ENCODE measurements at places on chromosomes 5 and 9.

DNA sequence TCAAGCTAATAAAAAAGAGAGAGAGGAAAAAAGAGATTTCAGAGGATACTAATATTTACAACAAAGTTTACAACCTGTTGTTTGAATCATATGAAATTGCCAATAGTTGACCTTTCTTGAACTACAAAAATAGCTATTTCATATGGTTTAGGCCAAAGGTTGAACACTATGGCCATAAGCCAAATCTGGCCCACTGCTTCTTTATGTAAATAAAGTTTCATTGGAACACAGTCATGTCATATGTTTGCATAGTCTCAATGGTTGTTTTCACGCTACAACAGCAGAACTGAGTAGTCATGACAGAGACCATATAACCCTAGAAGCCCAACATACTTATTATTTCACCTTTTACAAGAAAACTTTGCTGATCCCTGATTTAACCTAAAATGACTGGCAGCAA lies 20.9 kb downstream of the SEMA5A start:
- DNase-seq = no peak

DNA sequence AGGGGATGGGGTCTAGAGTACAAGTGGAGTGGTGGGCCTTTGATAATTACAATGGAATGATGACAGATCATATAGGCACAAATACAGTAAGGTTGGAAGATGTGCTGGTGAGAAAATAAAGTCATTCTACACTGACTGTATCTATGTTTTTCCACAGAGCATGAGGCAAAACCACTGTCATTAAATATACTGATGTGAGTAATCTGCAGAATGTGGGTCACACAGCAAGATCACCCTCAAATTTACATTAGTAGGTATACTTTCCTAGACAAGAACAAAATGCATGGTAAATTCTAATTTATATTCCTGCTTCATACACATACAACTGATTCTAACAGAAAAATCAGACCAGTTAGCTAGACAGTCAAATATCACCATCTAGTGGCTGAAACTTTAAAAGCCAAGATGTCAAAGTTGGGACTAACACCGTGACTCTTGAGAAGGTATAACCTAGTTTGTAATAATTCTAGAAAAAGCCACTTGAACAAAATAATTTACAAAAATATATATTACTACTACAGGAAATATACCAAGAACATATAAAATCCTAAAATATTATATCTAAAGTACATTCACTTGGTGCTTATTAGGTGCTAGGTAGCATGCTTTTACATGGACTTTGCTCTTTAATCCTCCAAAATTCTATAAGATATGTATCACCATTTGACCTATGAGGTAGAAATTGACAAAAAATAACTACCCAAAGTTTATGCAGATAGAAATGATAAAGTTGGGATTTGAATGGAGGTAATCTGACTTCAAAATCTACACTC lies 19.5 kb downstream of the TTC33 start:
- no peak for DNase-seq

GRCh38 chr9:91917436-91917835 lies 32.6 kb downstream of the ROR2 start:
- DNase-seq = peak; percentile 12

DNA sequence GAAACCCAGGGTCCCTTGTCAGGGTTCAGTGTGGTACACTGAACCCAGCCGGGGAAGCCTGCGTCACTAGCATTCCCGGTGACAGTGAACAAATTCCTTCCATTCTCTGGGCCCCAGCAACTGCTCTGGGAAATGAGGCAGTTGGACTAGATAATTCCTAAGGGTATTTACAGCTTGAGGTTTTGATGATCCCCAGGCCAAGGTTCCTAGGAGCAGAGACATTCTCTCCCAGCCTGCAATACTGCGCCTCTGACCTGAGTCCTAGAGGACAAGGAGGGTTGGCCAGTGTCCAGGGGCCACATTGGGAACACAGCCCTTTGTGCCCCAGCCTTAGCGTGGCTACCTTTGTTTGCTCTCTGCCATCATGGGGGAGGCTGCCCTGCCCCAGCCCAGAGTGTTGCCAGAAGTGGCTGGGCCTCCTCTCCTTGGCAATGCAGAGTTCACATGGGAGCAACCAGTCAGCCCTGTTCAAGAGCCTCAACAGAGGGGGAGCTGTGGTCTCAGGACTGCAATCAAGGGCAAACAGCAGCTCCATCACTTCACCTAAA lies 178.2 kb downstream of the SEC61B start:
- DNase-seq = no peak

DNA sequence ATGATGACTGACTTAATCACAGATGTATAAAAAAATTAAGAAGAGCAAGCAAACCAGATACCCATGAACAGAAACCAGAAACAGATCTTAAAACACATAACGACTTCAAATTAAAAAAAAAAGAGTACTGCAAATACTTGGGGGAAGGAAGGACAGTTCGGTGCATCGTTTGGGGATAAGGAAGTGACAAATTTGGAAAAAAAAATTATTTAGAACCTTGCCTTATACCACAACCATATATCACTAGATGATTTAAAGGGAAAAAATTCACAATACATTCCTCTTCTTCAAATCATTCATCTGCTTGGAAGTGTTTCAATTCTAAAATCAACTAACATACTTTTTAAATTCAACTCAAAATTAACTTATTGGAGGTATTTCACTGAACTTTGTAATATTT lies 1038.6 kb upstream of the DMAC1 start:
- DNase-seq = no peak

- DNase-seq = no peak
Measured at GRCh38 chr5:90767710-90768109, 209.1 kb downstream of the ADGRV1 start.

GRCh38 chr9:15977438-15977837 lies 424.6 kb downstream of the CCDC171 start:
- no peak for DNase-seq

DNA sequence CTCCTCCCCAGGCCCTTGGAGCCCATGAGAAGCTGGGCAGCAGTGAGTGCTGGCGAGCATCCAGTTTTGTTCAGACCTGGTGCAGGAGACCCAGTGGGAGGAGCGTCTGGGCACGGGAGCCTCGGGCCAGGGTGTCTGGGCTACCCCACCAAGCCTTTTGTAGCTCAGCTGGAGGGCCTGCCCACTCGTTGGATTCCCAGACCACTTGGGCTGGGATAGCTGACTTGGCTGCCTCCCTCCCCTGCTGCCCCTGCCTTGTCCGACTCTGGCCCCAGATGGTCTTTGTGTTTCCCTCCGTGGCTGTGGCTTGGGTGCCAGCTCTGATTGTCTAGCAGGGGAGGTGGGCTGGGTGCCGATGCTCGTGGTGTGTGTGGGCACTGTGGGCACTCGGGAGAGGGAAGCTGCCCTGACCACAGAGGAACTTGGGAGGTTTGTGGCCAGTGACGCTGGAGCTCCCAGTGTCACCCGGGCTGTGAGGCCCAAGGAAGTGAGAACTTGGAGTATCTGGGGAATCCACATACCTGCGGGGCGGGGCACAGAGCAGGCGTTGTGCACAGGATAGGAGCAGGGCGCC lies 47.3 kb downstream of the WNK2 start:
- no peak for DNase-seq

- no peak for DNase-seq
Measured at GRCh38 chr5:51188001-51188591, 195.2 kb upstream of the ISL1 start.

DNA sequence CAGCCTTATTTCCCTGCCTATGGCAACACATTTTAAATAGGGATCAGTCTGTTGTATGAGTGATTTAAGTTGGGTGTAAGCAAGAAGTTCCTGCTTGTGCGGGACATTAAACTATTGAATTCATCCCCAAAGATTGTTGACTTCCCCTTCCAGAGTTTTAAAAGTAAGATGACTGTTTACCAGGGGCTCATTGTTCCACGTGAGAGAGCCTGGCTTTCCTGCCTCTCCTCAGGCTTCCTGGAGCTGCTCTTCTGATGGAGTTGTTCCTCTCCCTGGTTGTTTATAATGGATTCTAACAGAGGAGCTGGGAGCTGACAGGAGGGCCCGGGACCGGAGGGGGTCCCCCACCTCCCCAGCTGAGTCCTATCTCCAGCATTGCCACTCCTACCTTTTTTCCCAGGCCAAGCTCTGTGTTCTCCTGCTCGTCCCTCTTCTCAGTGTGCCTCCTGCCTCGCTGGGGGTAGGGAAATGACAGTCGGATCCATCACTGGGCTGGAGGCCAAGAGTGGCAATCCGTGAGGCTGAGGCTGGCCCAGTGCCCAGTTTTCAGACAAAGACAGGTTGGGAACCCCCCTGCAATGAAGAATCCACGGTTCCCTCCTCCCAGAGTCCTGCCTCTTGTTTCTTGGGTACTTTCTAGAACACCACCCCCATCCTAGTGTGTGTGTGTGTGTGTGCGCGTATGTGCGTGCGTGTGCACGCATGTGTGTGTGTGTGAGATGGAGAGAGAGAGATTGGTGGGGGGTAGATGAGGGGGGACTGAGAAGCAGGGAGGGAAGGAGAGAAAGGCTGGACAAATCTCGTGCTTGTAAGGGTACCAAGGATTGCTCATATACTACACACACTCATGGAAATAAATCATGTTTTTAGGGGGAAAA lies 123.7 kb upstream of the NFIB start:
- DNase-seq = no peak

DNA sequence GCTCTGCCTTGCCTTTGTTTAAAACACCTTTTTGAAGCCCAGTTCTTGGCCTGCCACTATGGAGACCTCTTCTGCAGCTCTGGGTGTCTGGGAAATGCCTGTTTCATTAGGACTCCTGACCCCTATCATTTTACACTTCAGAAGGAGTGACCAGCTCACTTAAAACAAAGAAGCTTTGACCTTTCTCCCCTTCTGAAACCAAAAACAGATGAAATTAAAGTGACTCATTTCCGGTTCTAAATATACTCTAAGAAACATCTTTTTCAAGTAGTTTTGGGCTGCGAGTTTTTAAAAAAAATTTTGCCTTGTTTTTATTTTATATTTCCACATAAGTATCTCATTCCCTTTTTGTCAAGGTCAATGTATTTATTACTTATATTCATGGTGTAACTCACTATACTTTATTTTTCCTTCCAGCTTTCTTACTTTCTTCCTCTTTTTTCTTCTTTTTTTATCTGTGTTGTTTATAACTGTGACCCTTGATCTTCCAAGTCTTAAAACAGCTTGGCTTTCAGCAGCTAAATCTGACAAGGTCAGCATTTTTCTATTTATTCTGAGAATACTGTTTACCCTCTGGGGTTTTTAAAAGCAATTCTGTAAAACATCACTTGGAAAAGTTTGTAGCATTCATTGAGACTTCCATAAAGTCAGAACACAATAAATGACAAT lies 672.9 kb downstream of the NR2F1-AS1 start:
- no peak for DNase-seq

GRCh38 chr5:4939042-4939781 lies 200.9 kb upstream of the ADAMTS16 start:
- DNase-seq = no peak

- DNase-seq = no peak
Measured at GRCh38 chr9:105712773-105713172, 18.4 kb downstream of the TMEM38B start.

DNA sequence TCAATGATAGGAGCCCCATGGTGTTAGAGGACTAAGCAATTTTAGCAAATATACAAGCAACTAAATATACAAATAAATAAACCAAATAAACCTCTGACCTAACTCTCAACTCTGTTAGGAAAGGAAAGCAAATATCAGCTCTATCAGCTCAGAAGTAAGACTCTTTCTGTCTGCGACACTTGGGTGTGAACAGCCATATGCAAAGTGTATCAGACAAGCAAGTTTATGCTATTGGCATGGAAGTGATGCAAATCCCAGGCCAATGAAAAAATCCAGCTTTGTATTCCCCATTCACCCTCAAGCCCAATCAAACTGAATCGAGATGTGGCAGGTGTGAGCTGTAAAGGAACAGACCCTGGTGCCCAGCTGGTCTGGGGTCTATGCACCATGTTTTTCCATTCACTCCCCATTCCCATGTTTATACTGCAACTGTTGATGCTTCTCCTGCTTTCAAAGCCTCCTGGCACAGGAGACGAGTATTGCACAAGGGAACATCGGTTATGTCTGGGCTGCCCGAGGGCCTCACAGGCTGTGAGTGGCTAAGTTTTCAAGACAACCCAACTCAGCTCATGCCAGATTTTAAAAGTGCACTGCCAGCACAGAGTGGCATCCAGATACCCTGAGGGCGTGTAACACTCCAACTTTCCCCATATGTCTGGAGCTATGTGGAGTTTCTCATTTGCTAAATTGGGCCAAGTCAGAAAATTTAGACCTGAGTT lies 73.1 kb downstream of the FEM1C start:
- no peak for DNase-seq

- peak; percentile 65 for DNase-seq
Measured at GRCh38 chr9:15509931-15510788, 610 bp downstream of the PSIP1 start.

GRCh38 chr5:168939156-168939800 lies 360.1 kb upstream of the PANK3 start:
- no peak for DNase-seq

DNA sequence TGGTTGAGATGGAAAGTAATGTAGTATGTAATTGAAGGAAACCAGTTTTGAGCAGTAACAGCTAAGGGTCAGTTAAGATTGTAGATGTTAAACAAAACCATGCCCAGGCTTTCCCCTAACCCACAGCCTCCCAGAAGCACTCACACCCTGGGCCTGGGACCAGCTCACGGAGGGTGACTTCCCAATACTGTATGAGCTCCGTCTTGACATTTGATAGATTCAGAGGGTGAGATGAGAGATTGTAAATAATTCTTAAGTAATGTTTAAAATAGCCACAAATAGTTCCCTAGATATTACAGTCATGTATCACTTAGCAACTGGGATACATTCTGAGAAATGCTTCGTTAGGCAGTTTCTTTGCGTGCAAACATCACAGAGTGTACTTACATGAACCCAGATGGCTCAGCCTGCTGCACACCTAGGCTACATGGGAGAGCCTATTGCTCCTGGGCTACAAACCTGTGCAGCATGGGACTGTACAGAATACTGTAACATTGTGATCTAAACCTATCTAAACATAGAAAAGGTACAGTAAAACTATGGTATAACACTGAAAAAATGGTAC lies 140.7 kb downstream of the FANCC start:
- no peak for DNase-seq

GRCh38 chr9:35518225-35518821 lies 28.4 kb downstream of the RUSC2 start:
- no peak for DNase-seq

- no peak for DNase-seq
Measured at GRCh38 chr5:135185481-135186065, 151.5 kb upstream of the PITX1 start.

GRCh38 chr5:167485061-167485774 lies 806.2 kb upstream of the WWC1 start:
- no peak for DNase-seq

DNA sequence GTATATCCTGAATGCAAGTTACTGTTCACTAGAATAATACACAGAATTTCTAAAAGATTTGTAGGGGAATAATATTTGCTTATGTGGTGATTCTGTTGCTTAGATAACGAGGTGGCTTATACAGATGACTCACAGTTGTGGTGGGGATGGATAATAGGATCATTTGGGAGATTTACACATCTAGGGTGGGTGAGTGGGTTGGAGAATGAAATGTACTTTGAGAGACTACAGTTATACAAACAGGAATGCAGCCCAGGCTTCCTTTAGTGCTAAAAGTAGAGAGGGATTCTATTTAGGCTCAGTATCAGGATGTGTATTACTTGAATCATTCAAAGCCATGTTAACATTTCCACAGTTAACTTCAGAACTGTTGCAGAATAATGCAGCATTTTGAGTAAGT lies 1.8 kb downstream of the CTXN3 start:
- no peak for DNase-seq

GRCh38 chr9:76441551-76442322 lies 17.2 kb upstream of the GCNT1 start:
- DNase-seq = no peak

- peak; percentile 20 for DNase-seq
Measured at GRCh38 chr9:138098116-138098907, 220.7 kb downstream of the CACNA1B start.

Measured in right forelimb (tissue), 1 donor.